ENCODE measurements at places on chromosomes 5 and 9.

DNA sequence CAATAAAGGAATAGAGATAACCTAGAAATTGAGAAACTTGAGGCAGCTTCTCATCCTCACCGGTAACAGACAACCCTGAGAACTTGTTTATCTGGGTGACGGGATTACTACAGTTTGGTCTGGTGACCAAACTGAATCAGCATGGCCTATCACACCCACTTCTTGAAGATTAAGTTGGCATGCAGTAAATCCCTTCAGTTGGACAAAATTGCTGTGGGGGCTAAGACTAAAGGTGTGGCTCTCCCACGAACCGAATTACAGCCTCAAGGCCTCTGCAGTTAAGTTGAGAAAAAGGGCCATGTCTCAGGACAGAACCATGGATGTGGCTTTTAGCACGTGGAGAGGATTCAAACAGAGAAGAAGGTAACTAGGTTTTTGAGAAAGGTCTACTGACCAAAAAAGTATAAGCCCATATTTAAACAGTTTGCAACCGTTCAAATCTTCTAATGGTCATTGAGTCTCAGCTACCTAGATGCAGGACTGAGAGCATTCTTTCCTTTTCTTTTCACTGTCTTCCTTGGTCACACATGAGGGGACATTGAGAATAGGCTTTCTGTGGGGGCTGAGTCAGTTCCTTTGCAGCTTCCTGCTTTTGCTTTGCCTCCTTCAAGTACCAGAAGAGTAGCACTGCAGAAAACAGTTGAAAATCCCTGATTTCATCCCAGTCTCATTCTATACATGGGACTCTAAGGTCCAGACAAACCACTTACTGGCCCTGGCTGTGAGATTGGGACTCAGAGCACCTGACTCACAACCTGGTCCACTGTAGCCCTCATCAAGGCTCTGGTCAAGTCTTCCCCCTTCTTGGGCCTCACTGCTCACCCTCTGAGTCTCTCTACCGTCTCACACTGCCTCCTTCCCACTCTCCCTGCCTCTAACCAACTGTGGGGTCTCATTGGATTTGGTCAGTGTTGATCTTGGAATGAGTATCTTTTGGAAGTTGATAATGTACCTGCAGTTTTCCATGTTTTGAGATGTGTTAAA, 30.9 kb downstream of the PDE6A start:
- peak; percentile 37 for DNase-seq

GRCh38 chr9:122367774-122368460, 2.9 kb upstream of the PTGS1 start:
- no peak for DNase-seq

- no peak for DNase-seq
Observed at GRCh38 chr5:150298701-150299451, 3.8 kb downstream of the ARSI start.

DNA sequence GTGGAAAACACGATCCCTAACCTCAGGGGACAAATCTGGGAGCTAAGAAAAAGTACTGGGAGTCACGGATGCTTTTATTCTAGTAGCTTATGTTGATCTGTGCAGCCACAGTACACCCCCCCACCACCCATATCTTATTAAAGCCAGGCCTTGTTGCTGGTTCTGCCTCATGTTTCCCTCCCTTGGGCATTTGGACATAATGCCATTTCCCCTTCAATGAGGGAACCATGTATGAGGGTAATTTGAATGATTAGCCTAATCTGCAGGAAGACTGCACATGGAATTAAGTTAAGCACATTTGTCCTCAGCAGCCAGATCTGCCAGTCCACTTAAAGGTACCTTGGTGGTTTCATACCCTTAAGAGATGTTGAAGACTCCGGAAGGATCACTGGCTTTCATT, 102.0 kb downstream of the ARHGAP26 start:
- DNase-seq = no peak

- DNase-seq = no peak
Observed at GRCh38 chr9:74499111-74499601, 2.0 kb downstream of the RORB start.

GRCh38 chr5:32255540-32255900, 57.2 kb downstream of the MTMR12 start:
- no peak for DNase-seq

GRCh38 chr9:104914466-104914865, 13.5 kb downstream of the ABCA1 start:
- no peak for DNase-seq

DNA sequence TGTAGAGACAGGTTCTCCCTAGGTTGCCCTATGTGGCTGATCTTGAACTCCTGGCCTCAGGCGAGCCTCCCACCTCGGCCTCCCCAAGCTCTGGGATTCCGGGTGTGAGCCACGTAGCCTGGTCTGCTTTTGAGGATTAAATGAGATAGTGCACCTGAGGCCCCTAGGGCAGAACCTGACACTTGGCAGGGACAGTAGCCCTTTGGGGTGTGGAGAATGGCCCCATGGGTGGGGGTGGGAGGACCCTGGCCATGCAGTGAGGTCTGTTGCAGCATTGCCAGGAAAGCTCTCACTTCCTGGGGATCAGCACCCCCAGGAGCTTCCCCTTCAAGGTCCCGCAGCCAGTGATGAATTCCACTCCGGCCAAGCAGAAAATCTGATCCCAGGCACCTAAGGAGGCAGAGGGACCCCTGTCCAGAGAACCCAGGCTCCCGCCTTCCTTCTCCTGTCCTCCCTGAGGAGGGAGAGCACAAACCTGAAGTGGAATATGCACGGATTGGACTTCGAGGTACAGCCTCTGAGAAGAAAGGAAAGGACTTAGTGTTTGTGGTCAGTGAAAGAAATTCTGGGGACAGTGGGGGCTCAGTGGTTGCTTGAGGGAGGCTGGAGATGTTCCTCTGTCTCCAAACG, 73.9 kb upstream of the UNC5A start:
- no peak for DNase-seq

DNA sequence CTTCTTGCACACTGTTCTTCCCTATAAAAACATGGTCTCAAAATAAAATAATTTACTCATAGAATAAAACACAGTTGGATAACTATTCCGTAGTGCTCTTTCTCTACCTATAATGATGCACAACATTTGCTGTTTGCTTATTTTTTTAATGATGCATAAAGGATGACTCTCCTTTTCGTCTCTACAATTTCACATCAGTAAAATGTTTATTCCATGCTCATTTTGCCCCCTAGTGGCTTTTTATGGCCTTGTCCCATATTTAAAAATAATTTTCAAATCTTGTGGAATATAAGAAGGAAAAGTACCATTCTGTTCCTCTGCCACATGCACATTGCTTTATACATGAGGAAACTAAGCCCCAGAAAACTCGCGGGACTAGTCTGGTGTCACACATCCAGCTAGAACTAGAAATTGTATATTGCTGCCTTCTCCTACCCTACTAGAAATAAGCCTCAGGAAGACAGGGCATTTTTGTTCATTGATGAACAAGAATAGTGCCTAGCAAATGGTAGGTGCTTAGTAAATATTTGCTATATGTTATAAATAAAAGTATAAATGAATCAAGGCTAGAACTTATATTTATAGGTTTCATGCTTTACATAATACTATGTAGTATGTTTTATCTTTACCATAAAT, 12.7 kb downstream of the KCTD16 start:
- DNase-seq = peak; percentile 59

DNA sequence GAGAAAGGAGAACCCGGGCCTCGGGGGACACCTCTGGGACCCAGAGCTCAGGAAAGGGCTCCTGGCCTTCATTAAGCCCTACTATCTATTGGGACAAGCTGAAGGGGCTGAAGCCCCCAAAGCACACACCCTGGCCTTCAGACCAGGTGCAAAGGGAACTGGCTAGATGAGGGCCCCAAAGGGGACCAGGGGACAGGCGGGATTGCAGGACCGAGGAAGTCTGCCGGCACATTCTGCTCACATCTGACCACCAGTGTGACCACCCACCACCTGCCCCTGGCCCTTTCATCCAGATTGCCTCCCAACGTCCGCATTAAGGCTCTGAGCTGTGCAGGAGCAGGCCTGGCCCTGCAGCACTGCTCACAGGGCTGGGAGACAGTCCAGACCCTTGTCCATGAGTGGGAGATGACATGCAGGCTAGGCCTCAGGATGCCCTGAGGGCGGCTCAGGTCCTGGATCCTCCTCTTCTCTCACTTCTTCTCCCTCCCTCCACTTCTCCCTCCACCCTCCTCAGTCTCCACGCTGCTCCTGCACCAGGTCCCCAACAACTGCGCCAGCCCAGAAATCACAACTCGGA, 19.2 kb downstream of the PSD2 start:
- no peak for DNase-seq

DNA sequence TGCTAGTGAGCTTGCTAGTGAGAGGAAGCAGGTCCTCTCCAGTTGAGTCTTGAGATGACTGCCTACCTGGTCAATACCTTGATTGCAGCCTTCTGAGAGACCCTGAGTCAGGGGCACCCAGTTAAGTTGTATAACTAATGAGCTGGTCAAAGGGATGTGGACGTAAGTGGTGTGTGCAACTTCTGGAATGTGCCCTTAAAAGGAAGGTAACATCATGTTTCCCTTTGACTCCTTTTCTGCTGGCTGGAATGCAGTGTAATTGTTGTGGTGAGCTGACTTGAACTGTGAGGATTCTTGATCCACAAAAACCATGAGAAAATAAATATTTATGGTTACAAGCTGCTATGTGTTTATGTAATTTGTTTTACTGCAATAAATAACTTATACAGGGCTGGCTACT, 2.4 kb upstream of the SNX2 start:
- DNase-seq = no peak

- no peak for DNase-seq
Observed at GRCh38 chr5:39395521-39395920, 29.3 kb downstream of the DAB2 start.

GRCh38 chr5:119370486-119370885, 14.7 kb downstream of the TNFAIP8 start:
- DNase-seq = no peak

- no peak for DNase-seq
Observed at GRCh38 chr9:2691626-2692025, 25.7 kb upstream of the KCNV2 start.

DNA sequence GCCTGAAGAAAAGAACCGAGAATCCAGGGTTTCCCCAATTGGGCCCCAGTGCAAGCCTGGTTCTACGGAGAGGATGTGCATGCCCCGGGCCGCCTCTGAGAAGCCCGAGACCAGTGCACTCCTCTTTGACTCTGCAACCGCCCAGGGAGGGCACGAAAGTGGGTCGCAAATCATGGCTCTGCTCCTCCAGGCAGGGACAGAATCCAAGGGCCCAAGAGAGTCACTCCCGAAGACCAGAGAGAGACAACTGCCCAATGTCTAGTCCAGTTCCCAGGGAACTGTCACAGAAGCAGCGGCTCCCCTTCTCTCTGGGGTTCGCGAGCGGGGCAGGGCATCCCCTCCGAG, 107.8 kb downstream of the PSD2 start:
- no peak for DNase-seq

GRCh38 chr5:150419630-150420270, 7.0 kb upstream of the CD74 start:
- DNase-seq = no peak

DNA sequence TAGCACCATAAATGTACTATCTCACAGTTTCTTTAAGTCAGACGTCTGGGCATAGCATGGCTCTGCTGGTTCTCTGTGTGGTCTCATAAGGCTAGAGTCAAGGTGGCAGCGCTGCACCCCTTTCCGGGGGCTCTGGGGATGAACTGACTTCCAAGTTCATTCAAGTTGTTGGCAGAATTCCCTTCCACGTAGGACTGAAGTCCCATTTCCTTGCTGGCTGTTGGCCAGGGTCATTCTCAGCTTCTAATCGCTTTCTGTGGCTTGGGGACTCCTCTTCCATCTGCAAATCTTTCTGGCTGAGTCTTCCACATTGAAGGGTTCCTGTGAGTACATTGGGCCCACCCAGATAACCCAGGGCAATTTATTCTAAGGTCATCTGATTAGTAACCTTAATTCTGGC, 211.0 kb downstream of the AGTPBP1 start:
- no peak for DNase-seq
